ENCODE measurements at places on chromosomes 2 and 18.

DNA sequence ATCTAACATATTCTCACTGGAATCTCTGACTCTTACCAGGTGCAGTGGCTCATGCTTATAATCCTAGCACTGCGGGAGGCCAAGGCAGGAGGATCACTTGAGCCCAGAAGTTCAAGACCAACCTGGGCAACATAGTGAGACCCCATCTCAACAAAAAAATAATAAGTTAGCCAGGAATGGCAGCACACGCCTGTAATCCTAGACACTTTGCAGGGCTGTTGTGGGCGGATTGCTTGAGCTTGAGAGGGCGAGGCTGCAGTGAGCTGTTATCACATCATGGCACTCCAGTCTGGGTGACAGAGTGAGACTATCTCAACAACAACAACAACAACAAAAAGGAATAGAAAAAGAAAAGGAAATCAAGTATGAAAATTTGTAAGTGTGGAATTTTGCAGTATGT is 306.5 kb upstream of the CYP26B1 start:
- DNase-seq: no peak

DNA sequence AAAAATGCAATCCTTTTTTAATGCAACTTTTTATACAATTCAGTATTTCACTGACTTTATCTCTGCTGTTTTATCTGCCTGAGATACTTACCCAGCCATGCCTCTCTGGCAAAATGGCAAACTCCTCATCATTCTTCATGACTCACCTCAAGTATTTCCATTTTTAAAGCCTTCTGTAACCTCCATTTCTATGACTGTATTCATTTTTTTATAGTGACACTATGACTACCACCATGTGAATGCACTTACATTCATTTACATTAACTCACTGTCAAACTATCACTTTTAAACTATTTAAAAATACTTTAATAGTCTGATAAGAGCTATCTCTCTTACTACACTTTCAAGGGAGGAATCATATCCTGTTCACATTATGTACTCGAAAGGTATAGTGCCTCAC is 99.4 kb upstream of the SCN7A start:
- DNase-seq: no peak

- no peak for DNase-seq
These were observed 240.1 kb upstream of the MMADHC start for GRCh38 chr2:149827585-149828126.

- no peak for DNase-seq
These were observed 3.0 kb downstream of the BOLL start for GRCh38 chr2:197782126-197782525.

DNA sequence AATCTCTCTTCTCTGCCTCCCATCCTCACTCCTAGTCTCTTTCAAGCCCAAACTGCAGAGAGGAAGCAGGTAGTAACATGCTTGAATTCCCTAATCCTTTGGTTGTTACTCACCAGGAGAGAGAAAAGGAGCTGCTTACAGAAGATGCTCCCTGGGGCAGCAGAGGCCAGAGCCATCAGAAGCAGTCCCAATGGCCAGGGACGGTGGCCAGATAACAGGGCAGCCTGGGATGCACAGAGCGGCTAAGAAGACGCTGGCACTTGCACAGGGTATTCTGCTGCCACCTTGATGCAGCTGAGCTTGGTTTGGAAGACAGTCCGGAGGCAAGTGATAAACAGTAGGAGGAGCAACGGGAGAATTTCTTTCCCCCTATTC is 250 bp downstream of the DSC1 start:
- DNase-seq: no peak

DNA sequence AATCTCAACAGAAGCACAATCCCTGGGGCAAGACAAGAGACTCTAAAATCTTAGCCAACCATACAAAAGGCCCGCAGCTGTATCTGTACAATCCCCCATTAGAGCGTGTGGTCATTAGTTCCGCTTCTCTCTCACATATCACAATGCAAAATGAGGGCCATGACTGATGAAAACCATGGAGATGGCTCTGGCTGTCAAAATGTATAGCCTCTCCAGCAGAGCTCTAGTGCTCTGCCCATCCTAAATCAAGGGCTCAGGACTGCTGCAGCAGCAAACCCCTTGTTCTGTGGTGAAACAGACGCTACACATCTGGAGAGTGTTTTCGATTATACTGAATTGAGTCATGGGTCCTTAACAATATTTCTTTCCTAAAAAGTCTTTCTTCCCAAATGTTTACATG is 221.0 kb downstream of the PID1 start:
- no peak for DNase-seq

DNA sequence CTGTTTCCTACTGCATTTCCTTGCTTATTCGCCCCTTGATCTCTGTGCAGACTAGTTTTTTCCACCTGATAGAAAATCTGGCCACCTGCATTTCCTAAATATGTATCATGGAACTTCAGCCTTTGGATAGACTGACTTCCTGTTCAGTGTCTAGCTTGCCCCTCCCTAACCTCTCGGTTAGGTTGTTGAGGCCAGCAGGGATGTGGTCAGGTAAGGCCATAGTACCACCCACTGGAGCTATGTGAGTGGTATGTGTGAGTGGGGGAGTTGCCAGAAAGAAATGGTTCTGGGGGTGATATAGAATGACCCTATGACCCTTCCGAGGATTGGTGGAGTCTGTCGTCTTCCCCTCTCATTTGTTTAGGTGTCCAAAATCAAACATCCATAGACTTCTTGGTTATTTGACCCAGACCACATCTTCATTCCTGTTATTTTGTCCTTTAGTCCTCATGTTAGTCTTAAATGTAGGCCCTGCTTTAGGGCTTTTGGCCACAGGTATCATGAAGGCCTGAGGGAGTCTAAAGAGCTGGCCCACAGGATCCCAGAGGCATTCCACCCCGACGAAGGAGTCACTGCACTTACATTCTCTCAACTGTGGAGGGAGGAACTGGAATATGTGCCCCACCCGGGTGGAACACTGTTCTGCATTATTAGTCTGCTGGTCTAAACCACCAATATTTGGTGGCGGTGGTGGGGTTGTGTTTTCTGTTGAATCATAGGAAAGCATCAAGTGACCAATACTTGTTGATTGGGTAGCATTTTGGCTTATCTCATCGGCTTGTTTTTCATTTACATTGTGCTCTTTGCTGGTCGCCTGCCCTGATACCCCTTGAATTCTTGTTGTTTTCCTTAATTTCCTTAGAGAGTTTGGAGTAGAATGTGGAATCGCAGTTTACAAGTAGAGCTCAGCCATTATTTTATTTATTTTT is 21.9 kb downstream of the CAB39 start:
- DNase-seq: no peak

GRCh38 chr18:24446453-24446852 is 14.0 kb upstream of the HRH4 start:
- DNase-seq: no peak

- DNase-seq: no peak
These were observed 38.2 kb downstream of the ANKMY1 start for GRCh38 chr2:240519396-240520129.

DNA sequence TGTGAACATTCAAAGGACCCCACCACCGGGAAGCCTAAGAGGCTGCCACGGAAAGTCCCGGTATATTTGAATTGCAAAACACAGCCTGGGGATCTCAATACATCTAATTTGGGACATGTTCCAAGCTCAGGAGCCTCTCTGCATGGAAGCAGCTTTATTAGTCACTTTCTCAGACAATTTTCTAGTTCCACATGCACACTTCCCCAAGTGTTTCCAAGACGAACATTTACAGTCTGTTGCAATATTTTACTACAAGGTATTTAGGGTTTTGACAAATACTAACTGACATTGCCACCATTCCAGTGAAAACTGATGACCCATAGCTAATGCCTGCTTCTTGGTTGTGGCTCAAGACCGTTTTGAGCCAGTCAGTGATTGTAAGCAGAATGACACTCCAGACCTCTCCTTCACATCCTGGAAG is 145.3 kb downstream of the NCKAP5 start:
- DNase-seq: no peak

DNA sequence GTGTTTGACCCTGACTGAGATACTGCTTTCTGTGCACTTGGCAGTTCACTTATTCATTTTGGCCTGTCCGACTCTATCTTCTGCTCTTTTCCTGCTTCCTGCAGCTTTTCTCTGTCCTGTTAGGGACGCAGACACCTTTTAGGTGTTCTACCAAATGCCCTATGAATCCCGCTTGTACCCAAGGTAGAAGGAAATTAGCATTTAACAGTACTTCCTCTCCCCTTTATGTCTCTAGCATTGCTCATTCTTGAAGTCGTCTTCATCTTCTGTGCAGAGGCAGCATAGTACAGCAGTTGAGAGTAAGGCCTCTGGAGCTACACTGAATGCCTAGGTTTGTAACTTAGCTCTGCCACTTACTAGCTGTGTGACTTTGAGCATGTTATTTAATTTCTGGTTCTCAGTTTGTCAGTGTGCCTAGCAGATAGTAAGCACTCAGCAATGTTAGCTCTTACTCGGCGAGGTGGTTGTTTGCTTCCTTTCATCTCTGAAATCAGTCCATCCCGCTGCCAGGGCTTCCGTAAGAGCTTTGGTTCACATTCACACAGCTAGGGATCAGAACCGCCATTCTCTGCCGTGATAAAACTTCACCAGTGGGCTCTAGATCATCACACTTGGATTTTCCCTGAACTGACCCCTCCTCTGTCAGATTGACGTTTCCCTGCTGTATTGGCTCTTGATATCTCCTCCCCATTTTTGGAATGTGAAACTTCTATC is 1.4 kb downstream of the CCT7 start:
- DNase-seq: no peak

GRCh38 chr2:207039225-207039624 is 99.9 kb downstream of the CPO start:
- no peak for DNase-seq

- no peak for DNase-seq
These were observed 36.5 kb upstream of the SIX2 start for GRCh38 chr2:45045706-45046105.

DNA sequence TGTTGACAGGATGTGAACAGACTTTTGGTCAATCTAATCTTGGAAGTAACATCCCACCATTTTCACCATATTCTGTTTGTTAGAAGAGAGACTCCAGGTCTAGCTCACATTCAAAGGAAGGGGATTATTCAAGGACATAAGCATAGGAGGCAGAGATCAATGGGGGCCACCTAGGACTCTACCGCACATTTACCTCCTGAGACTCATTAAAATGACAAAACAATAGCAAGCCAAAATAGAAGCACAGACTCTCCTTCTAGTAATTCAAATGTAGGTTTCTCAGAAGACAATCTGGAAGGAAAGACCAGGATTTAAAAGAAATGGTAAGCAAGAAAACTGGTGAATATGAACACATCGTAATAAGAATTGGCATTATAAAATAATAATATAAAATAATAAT is 156.4 kb upstream of the KYNU start:
- DNase-seq: no peak

GRCh38 chr2:211942153-211942552 is 596.4 kb downstream of the ERBB4 start:
- no peak for DNase-seq

GRCh38 chr2:2158915-2159314 is 172.2 kb downstream of the MYT1L start:
- no peak for DNase-seq

GRCh38 chr2:177629357-177630024 is 236.9 kb downstream of the AGPS start:
- no peak for DNase-seq

GRCh38 chr2:6770006-6770405 is 95.7 kb downstream of the CMPK2 start:
- DNase-seq: no peak

DNA sequence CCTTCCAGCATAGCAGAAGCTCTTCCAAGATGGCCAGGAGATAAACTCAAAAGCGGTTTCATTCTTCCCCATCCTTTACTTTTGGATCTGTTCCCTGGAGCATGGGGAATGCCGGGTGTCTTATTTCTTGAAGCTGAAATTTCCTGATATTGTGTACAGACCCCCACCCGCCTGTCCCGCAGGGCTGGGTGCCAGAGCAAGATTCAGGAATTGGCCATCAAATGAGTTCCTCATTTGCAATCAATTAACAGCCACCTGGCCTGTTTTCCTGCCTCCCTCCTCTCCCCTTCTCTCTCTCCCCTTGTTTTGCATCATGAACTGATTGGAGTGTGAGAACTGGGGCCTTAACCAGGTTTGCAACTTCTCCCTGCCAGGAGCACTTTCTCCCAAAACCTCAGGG is 202.1 kb downstream of the SH3RF3 start:
- no peak for DNase-seq

GRCh38 chr2:163324677-163325076 is 411.1 kb downstream of the FIGN start:
- DNase-seq: no peak

DNA sequence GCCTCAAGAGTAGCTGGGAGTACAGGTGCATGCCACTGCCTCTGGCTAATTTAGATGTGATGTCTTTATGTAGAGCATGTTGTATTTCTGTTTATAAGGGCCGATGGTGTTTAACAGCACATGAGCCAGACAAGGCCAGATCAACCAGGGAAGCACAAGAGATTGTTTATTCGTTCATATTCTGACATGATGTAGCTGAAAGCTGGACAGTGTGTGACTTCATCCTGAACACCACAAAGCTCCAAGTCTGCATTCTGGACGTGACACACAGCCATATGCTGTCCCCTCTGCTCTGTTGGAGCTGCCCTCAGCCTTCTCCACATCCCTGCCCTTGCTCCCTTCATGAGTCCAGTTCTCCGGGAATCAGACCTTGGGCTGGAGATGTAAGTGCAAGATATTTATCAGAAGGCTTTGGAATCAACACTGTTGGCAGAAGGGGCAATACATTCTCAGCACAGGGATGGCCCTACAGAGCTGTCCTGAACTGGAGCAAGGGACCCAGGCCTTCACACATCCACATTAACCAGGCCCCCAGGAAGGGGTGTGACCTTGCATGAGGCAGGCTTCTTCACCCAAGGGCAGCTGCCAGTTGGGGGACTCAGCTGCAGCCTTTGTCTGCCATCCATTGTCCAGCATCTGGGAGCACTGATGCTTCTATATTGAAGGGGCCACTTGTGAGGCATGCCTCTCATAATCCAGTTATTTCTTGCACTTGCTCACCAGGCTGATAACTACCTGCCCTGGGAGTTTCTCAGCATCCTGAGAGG is 38.5 kb downstream of the EDAR start:
- no peak for DNase-seq

- DNase-seq: no peak
These were observed 284.4 kb downstream of the AFF3 start for GRCh38 chr2:99857867-99858444.

- DNase-seq: no peak
These were observed 34.1 kb upstream of the FAM110C start for GRCh38 chr2:80378-80777.

GRCh38 chr2:55112229-55113031 is 62.2 kb upstream of the RTN4 start:
- DNase-seq: peak; percentile 65

GRCh38 chr2:195945056-195945455 is 123.6 kb downstream of the DNAH7 start:
- DNase-seq: no peak

Measured in colonic mucosa (tissue), 4 donors.